ENCODE measurements at places on chromosomes 16 and 17.
A peak's percentile ranks its signal among the peaks of the same experiment; 100 is the strongest.

DNA sequence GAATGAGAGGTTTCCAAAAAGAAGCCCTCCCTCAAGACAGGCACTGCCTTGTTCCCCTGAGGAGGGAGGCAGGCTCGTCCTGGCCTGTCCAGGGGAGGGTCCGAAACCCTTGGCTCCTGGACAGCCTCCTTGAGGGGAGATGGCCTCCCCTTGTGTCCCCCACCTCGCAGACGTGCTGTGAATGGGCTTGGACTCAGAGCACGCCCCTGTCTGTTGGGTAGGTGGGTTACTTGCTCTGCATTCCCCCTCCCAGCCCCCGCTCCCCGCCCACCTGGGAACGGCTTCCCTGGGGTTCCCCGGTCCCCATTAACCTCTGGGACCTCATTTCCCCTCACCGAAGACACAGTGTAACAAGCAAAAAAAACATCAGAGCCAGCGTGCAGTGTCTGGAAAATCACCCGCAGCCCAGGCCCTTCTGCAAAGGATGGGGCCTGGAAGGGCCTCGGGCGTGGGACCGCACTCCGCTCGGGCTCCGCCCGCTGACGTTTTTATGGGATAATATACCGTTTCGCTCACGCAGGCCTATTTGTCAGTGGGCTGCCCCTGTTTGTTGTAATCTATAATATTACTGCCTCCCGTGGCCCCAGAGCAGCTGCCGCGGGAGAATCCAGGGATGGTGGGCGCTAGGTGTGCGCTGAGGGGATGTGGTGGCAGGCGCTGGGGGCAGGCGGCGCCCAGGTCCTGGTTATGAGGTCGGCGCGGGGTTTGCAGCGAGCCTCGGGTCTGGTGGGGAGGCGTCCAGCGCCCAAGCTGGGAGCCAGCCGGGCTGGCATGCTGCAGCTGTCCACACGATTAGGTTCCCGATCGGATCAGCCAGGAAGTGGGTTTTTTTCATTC, 11.1 kb downstream of the BAHCC1 start:
- DNase-seq, result no peak

DNA sequence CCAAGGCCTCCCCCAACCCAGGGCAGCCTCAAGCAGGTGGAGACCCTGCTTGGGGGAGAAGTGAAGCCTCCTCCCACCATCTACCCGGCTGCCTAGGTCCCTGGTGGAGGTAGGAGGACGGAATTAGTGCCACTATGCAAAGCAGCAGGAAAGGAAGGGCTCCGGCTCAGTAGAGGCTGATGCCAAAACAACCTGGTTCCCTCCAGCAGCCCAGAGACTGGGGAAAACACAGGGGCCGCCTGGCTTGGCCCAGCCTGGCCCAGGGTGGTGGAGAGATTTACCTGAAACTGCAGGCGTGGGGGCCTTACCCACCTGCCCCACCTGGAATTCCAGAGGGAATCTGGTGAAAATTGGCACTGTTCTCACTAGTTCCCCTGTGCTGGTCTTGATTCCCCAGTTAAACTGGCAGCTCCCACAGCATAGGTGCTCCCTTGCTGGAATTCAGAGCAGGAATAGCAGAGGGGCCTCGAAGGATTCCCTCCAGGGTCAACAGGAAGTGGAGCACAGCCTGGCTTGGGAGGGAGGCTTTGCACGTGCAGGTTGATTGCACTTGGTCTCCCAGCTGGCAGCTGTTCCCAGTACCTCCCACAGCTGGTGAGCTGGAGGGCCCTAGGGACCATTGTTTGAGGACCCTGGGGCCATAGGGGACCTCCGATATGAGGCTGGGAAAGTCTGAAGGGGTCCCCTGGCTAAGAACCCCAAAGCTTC, 4.5 kb downstream of the CD79B start:
- no peak for DNase-seq

DNA sequence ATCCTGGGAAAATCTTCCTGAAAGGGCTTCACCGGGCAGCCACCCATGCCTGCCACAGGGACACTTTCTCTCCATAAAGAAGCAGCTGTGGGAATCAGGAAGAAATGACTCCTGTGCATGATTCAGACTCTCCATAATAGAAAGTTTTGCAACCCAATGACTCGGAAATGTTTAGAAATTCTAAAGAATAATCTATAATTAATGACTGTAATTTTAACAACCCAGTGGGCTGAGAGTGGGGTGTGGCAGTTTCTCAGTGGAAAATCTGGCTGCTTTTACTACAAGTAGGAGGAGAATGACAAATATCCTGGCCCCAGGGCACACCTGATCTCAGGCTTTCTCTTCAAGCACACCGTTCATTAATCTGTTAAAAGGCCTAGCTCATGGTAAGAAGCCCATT, 25.7 kb downstream of the IRF8 start:
- DNase-seq, result no peak

GRCh38 chr16:5634666-5635180, 537.1 kb upstream of the EEF2KMT start:
- DNase-seq, result no peak

DNA sequence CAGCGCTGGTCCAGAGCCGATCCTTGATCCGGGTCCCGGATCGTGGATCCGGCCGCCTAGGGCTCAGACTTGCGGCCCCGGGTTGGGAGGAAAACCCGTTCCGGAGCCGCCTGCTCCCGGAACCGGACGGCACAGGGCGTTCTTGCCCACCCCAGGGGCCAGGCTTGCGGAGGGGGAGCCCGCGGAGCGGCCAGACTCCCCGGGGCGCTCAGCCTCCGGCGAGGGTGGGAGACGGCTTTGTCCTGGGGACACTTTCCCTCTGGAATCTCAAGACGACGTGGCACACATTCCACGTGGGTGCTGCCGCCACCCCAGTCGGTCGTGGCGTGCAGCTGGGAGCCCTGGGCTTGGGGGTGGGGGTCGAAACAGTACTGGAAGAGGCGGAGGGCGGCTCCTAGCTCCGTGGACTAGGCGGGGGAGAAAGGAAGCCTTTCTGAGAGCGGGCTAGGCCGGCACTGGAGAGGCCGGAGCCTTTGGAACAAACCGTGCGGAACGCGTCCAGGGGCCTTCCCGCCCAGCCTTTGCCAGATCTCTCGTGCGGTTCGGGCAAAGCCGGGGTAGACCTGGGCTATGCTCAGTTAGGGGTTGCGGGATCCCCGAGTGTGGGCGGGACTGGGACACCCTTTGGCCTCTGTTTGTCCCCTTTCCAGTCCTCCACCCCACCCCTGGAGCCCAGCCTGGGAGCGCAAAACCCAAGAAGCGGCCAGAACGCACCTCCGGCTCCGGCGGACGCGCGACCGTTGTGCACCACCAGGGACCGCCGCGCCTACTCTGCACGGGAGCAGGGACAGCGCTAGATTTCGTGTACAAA, 26.5 kb downstream of the SREBF1 start:
- no peak for DNase-seq

DNA sequence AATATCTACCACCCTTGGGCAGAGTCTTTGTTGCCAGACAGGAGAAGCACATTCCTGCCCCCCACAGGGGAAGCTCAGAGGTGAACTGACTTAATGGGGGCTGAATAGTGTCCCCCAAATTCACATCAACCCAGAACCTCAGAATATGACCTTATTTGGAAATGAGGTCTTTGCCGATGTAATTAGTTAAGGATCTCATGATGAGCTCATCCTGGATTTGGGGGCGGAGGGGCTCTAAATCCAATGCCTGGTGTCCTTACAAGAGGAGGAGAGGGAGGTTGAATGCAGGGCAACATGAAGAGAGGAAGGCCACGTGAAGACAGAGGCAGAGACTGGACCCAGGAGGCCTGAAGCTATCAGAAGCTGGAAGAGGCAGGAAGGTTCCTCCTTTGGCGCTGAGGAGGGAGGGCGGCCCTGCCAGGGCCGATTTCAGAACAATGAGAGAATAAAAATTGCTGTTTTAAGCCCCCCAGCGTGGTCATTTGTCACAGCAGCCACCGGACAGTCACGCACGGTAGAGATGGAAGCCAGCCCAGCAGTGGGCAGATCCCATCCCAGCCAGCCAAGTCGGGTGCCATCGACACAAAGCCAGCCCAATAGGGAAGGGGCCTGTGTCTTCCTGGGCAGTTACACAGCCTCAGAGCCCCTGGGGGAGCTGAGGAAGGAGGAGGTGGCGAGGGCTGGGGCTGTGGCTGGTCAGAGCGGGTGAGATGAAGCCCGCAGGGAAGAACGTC, 21.3 kb downstream of the C16orf74 start:
- no peak for DNase-seq

GRCh38 chr17:33966410-33967059, 288.6 kb upstream of the CCL2 start:
- no peak for DNase-seq

GRCh38 chr17:67386965-67387551, 10.0 kb downstream of the PITPNC1 start:
- DNase-seq, result peak; percentile 35

DNA sequence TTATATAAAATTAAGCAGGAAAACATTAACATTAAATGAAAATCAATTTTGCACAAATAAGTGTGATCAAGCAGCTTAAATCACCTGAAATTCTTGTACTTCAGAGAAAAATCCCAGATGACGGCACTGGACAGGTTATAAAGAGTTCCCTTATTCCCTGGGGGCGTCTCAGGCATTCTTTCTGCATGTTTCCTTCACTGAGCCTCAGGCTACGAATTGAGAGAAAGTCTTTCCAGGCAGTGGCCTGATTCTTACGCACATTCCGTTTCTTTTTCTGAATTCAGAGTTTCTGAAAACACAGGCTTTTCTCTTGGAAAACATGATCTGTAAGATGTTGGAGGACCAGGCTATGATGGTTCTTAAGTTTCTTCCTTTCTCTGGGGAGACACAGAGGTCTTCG, 22.1 kb upstream of the PITPNM3 start:
- no peak for DNase-seq

DNA sequence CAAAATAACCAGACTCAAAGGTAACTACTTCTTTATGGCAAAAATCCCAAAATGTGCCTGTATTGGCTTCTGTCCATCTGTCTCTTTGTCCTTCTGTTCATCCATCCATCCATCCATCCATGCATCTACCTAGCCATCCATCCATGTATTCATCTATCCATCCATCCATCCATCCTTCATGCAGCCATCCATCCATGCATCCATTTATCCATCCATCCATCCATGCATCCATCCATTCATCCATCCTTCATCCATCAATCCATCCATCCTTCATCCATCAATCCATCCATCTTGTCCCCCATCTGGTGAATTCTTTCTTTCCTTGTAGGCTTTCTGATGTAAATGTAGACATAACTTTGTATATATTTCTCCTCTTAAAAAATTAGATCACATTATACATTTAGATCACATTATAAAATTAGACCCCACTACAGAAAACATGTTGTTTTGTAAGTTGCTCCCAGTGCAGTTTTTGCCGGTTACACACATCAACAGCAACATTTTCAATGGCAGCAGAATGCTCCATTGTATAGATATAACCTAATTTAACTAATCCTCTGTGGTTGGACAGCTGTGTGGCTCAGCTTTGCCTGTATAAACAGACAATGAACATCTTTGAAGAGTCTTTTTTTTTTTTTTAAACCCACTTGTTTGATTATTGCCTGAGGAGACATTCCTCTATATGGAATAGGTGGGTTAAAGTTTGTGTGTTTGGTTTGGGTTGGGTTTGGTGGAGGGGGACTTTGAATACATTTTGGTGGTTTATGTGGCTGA, 72.0 kb downstream of the MSI2 start:
- no peak for DNase-seq
